Transverse colon (tissue), 4 donors: ENCODE measurements at places on chromosomes 6 and 20. TPM values are rescaled to one million over a fixed set of nuclear protein-coding genes. Genes with fewer than 3 reads are reported as not detected.

The NECAB3 gene
- total RNA-seq = 180 TPM

The CGAS gene
- total RNA-seq = 5.7 TPM

The LKAAEAR1 gene
- total RNA-seq = not detected

The TRIM31 gene
- total RNA-seq = 96.0 TPM

The TGM3 gene
- 0.14 TPM for total RNA-seq
